Fibroblast of skin of left quadriceps (primary cell): ENCODE measurements at places on chromosomes 4 and X.
A peak's percentile ranks its signal among the peaks of the same experiment; 100 is the strongest.

GRCh38 chrX:130413415-130413814, 11.6 kb downstream of the RBMX2 start:
- DNase-seq = no peak

DNA sequence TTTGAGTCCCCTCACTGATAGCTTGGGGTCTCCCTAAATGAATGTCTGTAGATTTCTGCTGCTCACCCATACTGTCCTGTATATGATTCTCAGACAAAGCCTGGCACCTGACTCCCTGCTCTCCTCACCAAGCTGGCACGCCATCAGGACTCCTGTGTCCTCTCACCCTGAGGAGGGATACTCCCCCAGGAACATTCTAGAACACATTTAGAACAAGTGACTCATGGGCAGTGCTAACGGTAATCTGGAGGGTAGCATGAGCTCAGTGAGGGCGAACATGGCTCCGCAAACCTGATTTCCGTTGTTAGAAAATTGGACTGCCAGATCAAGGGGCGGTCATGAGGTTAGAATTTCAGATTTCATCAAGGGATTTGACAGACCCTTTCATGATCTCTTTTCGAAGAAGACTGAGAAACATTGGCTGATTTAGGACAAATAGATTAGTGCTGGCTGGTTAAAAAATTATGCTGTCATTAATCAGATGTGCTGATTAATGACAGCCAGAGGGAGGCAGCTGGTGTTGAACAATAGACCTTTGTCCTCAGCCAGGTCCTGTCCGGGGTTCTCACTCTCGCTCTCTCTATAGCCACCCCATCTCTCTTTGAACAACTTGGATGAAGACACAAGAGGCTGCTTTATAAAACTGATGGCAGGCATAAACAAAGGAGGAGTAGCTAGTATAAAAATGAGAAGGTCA, 244.3 kb downstream of the PTTG2 start:
- DNase-seq = no peak

DNA sequence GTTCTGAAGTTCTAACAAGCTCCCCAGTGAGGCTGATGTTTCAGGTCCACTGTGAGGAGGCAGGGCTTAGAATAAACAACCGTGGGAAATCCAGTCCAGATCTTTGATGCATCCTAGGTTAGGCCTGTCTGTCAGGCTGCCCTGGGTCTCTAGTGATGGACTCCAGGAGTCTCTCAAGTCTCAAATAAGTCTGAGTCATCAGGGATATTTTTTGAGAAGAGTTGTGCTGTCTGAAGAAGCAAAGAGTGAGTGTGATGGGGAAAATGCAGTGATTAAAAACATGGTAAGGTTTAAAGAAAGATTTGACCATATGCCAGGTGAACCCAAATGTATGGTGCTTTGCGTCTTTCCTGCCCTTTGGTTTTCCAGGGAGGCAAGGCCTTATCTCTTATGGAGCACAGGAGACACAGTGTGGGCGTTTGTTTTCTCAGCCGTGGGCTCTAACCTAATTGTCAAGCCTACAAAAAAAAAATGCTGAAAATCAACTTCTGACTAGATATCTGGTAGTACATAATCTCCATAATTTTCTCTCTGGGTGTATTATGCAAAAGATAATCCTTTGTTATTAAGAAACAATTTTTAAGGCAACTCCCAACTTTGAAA, 100.7 kb downstream of the PTTG2 start:
- DNase-seq = no peak

GRCh38 chr4:133596459-133596858, 447.4 kb downstream of the PCDH10 start:
- no peak for DNase-seq

DNA sequence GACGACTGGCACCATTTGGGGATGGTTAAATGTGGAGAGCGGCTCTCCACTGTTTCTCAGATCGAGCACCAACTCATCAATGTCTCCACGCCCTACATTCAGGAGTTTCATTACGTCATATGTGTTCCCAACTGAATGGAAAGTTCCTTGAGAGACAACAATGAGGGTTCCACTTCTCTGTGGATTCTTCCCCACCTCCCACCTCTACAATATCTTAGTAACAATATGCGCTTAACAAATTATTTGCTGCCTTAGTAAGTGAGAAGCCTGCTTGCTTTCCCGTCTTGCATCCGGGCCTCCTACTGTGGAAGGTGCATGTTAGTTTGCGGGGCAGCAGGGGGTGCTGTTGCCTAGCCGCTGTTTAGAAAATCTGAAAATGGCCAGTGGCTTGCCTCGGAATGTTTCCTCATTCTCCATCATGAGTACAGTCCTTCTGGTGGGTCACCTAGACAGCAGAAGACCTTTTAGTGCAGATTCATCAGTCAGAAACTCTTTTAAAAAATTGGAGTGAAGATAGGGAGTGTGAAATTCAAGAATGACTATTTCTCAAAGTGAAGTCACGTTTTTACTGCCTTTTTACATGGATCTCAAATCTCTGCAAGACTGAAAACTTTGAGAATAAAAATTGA, 55.7 kb downstream of the PHOX2B start:
- no peak for DNase-seq

- DNase-seq = no peak
Measured at GRCh38 chr4:125390727-125391126, 76.0 kb downstream of the FAT4 start.

DNA sequence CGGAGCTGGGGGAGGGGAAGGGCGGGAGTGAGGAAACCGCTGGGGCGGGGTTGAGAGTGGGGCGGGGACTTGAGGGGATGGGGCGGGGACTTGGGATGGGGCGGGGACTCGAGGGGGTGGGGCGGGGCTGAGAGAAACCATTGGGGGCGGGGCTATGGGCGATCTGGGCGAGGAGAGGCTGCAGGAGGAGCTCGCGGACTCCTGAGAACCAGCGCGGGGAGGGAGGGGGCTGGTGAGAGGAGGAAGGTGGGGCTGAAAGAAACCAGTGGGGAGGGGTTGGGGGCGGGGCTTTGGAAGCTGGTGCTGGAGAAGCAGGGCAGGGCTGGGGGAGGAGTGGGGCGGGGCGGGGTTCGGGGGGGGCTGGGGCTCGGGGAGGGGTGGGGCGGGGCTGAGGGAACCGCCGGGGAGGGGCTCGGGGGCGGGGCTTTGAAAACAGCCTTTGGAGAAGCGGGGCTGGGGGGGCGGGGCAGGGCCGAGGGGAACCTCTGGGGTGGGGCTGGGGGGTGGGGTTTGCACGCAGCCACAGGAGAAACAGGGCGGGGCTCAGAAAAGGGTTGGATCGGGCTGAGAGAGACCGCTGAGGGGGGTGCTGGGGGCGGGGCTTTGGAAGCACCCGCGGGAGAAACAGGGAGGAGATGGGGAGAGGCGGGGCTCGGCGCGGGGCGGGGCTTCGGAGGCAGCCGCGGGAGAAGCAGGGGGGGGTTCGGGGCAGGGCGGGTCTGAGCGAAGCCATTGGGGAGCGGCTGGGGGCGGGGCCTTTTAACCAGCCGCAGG, 777 bp upstream of the EOLA2 start:
- peak; percentile 83 for DNase-seq

DNA sequence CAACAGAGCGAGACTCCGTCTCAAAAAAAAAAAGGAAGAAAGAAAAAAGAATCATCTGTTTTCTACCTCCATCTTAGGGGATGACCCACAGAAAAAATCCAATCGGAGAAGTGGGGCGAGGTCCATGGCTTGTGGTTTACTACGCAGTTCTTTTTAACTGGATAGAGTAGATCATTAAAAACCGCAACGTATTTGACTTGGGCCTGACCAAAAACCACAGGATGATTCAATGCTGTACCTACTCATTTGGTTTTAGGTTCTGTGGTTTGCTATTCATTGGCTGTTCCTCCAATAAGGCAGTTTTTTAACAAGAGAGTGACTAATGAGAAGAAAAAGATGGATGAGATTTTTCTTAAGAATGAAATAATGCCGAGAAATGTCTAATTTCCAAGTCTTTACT, 83.7 kb downstream of the FREM3 start:
- no peak for DNase-seq

- DNase-seq = no peak
Measured at GRCh38 chr4:34269613-34270012, 1974.7 kb downstream of the ARAP2 start.

DNA sequence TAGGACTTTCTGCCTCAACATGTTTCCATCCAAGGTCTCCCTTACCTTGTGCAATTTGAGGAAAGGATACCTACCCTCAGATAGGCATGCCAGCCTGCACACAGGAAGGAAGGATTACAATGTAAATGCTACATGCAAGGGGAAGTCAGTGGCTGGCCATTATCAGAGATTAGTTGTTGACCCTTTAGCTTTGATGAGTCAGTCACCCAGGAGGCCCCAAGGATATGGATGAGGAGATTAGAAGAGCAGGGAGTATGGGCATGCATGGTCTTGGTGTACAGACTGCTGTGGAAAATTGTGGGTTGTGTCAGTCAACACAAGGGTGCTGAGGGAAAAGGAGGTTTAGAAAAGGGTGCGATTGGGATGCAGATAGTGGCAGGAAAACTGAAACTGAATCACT, 92.0 kb downstream of the GUCY2F start:
- no peak for DNase-seq

DNA sequence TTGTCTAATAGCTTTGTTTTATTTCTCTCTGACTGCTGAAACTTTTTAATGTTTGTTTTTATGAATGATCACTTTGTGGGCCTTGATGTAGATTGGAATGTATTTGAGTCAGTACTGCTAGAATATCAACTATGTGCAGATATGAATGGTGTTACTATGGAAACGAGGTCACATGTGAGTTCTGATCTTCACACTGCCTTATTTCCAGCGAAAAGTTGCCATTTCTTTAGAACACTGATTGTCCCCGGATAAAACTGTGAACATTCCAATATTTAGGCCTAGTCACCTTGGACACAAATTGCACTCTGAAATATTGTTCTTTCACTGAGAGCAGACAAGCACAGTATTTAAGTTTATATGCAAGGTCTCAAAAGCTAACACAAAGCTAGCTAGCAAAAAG, 27.2 kb upstream of the MAGED1 start:
- DNase-seq = no peak

- no peak for DNase-seq
Measured at GRCh38 chr4:77854431-77855111, 8.1 kb upstream of the MRPL1 start.

- DNase-seq = peak; percentile 17
Measured at GRCh38 chr4:107391630-107392028, 328.4 kb downstream of the PAPSS1 start.

GRCh38 chr4:30605616-30606190, 114.5 kb upstream of the PCDH7 start:
- no peak for DNase-seq

- no peak for DNase-seq
Measured at GRCh38 chrX:10486373-10486772, 134.0 kb downstream of the MID1 start.

- DNase-seq = no peak
Measured at GRCh38 chr4:141121101-141121500, 12.2 kb downstream of the RNF150 start.

DNA sequence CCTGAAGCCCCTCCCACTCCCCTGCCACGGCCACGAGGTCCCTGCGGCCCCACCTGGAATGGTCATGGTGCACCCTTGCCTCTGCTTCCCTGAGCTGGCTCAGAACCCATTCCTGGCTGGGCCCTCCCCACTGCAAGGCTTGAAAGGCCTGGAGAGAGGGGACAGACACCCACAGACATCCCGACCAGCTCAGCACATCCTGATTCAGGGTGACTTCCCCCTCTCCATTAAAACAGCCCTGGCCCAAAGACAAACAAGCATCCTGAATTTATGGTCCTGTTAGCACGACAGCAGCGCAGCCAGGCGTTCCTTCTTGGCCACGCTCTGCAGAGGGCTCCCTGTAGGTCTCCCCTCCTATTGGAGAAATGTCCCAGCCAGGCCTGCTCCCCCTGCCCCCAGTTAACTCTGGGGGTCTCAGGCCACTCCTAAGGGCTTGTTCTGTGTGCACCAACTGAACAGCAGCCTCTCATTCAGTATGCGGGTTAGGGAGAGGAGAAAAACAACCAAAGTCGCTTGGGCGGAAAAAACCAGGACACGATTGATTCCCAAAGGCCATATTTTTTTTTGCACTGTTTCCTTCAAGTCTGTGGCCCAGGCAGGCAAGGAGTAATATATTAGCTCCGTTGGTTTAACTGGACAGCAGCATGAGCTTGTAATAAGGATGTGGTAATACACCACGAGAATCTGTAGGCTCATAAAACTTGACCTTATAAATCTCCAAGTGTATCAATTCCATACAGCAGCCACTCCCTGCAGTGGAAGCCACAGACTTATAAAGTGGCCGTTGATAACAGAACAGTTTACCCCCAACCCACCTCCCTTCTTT, 106.7 kb upstream of the MSX1 start:
- no peak for DNase-seq

- DNase-seq = no peak
Measured at GRCh38 chr4:83262682-83263081, 21.9 kb downstream of the COQ2 start.

- no peak for DNase-seq
Measured at GRCh38 chrX:135572436-135572835, 52.0 kb downstream of the INTS6L start.

GRCh38 chr4:55214172-55214571, 88.8 kb upstream of the KDR start:
- DNase-seq = no peak

DNA sequence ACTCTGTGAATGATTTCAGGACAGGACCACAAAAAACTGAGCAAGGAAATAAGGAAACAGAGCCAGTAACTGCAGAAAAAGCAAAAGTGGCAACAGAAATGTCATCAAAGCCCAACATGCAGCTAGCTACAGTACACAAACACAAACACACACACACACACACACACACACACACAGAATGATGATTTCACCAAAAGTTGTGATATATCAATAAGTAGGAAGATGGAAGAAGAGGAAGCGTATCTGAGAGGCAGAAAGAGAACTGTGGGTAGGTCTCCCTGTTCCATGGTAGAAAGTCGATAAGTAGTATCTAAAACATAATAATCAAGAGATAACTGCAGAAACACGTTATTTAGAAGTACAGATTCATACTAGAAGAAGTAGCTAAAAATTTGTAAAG, 148.3 kb downstream of the MGST2 start:
- DNase-seq = no peak

- DNase-seq = peak; percentile 72
Measured at GRCh38 chrX:13078739-13079444, 34.5 kb upstream of the FAM9C start.

DNA sequence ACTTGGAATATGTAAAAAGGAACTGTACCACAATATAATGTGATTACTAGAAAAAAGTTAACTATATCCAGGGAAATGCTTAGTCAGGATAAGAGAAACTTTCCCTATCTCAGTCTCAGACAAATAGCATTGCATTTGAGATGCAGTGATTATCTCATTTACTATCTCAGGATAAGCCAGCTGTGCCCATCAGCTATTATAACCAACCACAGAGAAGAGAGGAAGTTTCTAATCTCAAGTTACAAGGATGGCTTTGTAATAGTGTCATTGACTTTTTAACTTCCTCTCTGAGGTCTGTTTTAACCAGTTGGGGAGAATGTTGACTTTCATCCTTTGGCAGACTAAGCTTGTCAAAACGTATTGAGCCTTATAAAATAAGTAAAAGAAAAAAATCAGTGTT, 56.5 kb downstream of the SNX25 start:
- peak; percentile 17 for DNase-seq

- DNase-seq = no peak
Measured at GRCh38 chr4:11614426-11614825, 185.7 kb upstream of the HS3ST1 start.

- no peak for DNase-seq
Measured at GRCh38 chr4:57689693-57690205, 579.6 kb upstream of the IGFBP7 start.
